ENCODE measurements at places on chromosomes 5 and 9. TPM values are rescaled to one million over a fixed set of nuclear protein-coding genes. Genes with fewer than 3 reads are reported as not detected.

Gene EEIG1
- polyA plus RNA-seq = 7.3 TPM

Gene ARHGEF39
- polyA plus RNA-seq = 4.1 TPM

Gene GARIN3
- not detected for polyA plus RNA-seq

Gene SV2C
- not detected for polyA plus RNA-seq

Gene PLCXD3
- 0.06 TPM for polyA plus RNA-seq
